Aorta (tissue), 5 donors: ENCODE measurements at places on chromosomes 6 and 20.

- peak; percentile 90 for DNase-seq
Observed at GRCh38 chr6:149082320-149082719, 235.2 kb upstream of the TAB2 start.

- DNase-seq: no peak
Observed at GRCh38 chr6:14950970-14951276, 294.9 kb upstream of the JARID2 start.

DNA sequence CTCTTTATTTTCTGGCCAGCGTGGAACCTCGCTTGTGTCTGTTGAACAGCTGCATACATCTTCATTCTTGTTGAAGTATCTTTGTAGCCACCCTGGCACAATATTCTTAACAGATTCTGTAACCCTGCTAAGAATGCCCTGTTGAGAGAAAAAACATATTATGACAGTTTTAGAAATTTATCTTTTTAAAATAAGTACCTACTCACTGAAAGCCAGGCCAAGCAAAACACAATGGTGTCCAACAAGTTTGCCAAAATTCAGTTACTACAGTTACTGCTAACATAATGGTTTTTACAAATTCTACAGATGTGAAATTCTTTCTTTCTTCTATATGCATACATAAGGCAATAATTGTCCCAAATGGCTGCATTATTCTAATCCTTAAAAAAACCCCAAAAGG is 18.2 kb downstream of the NUP153 start:
- no peak for DNase-seq

DNA sequence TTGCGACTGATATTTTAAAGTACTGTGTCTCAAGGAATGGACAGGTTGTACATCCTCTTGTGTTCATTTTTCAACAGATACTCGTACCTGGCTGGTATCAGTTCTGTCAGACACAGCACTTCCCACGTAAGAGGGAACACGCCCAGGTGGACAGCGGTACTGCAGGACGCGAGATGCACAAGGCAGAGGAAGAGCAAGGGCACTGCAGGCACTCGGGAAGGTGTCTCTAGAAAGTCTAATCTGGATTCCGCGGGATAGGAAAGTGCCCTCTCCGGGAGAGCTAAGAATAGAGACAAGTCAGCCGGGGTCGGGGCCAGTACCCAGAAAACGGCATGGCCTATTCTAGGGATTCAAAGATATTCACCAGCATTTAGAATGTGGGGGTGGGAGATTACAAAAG is 94.2 kb upstream of the MBOAT1 start:
- no peak for DNase-seq

- DNase-seq: no peak
Observed at GRCh38 chr6:157732416-157733161, 90.5 kb upstream of the SNX9 start.

GRCh38 chr20:19603376-19603750 is 154.7 kb upstream of the RIN2 start:
- DNase-seq: no peak

GRCh38 chr6:147503587-147503986 is 4.9 kb upstream of the SAMD5 start:
- no peak for DNase-seq

DNA sequence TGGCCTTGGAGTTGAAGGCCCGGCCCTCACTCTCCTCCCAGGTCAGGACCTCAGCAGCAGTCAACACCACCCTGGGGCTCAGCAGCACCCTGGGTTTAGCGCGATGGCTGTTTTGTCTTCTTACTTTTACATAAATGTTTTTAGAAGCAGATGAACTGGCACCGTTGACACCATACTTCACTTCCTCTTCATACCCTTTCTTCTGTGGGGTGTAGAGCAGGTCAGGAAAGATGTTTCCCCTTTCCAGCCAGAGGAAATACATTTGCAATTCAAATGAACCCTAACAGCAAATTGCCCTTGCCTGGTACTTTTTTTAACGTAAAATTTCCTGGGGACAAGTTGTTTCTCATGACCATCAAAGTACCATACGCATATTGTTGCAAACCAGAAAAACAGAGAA is 54.7 kb upstream of the SNX9 start:
- no peak for DNase-seq

GRCh38 chr6:15086348-15087158 is 159.3 kb upstream of the JARID2 start:
- DNase-seq: no peak

DNA sequence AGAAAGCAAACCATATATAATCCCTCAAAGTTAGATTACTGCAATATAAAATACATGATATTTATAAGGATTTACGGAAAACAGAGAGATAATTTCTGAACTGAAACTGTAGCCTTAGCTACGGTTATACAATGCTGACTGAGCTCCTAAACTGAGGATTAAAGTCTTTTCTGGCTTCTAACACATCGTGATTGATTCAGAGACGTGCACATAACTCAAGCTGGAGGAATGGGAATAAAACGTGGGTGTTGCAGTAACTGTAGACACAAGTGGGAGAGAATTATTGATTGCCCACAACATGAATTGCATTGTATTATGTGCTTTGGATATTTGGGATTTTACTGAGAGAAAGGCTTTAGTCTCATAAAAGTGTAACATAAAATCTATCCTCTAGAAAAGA is 418.0 kb upstream of the OPRM1 start:
- DNase-seq: no peak

DNA sequence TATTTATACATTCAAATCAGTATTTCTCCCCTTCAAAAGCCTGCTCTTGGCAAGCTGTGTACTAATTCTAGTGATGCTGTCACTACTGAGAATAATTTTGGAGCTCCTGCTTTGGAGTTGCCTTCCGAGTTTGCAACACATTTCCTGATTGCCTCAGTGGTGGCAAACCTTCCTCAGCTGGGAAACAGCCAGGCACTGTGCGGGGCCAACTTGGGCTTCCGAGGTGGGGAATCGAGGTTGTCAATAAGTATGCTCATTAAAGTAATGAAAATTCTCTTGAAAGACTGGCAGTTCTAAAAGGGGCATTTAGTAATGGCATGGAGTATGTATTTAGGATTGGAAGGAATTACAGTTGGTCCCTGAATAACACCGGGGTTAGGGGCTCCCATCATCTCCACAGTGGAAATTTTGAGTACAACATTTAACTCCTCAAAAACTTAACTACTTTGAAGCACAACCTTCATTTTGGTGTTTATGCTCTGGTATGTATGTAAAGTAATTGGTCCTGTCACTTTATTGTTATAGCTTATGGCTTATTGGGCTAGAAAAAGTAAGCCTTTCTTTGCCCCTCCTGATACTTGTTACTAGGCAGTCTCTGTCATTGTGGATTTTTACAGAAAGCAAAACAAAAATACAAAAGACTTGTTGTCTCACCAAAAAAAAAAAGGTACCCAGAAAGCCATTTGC is 2.7 kb downstream of the PAQR8 start:
- no peak for DNase-seq

- DNase-seq: no peak
Observed at GRCh38 chr6:151475653-151476523, 17.9 kb upstream of the CCDC170 start.

DNA sequence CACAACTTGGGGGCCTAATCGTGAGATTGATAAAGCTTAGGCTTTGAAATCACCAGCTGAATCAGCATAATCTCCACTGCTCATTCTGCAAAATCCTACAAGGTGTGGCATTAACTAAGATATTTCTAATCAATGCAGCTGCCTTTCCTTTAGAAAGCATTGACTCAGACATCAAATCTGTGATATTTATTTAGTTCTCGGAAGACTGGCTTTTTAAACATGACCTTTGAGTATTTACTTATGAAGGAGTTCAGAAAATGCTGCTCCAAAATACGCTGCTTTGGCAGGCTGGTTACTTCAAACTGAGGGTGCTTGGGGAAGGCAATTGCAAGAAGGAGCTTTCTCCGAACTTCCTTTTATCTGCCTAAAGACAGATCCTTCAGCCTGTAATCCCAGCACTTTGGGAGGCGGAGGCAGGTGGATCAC is 23.7 kb upstream of the FUCA2 start:
- DNase-seq: no peak

GRCh38 chr20:36666181-36666740 is 20.3 kb upstream of the SLA2 start:
- DNase-seq: no peak

DNA sequence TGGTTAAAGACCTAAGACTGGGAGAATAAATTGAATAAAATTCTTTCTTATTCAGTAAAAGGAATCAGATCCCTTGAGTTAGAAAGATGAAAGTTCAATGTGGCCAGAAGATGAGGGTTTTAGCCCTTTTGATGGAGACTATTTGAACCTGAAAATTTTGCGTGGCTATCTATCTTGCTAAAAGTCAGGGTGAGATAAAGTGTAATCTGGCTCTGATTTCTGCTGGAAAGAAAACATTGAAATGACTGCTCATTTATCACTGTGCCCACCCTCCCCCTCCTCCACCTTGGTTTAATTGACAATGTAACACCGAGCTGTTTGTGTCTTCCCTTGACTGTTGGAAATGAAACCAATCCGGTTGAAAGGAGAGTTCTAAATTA is 32.9 kb upstream of the TCF21 start:
- no peak for DNase-seq
